ENCODE measurements at places on chromosomes 4 and X.

- no peak for DNase-seq
Observed at GRCh38 chrX:17299206-17299605, 75.8 kb upstream of the NHS start.

- no peak for DNase-seq
Observed at GRCh38 chr4:83010111-83010521, 507 bp downstream of the LIN54 start.

GRCh38 chrX:155715141-155715540 is 102.4 kb upstream of the TMLHE start:
- DNase-seq: no peak

GRCh38 chrX:48498374-48498809 is 10.4 kb upstream of the PORCN start:
- DNase-seq: no peak
